Forelimb muscle (tissue), 1 donor: ENCODE measurements at places on chromosomes 5 and 9.

GRCh38 chr5:111584651-111585050 lies 72.3 kb upstream of the STARD4 start:
- no peak for DNase-seq

GRCh38 chr9:130518943-130519799 lies 60.2 kb upstream of the FUBP3 start:
- DNase-seq = no peak

DNA sequence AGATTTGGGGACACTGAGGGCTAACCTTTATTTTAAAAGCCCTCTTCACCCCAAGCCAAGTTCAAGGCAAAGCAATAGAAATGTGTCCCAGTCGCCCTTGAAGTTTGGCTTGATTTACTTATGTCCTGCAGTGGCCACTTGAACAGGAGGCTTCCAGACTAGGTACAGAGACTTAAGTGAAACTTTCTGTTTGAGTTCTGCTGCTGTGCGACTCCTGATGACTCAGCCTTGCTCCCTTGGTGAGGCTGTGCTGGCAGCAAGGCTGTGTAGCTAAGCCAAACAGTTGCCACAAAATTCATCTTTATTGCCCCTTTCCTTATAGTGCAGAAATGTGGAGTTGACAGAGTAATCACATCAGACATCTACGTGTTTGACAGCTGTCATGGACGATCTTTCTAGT lies 68.8 kb upstream of the NTRK2 start:
- DNase-seq = no peak

- DNase-seq = no peak
Measured at GRCh38 chr9:102506406-102506805, 488.7 kb upstream of the CYLC2 start.

GRCh38 chr9:83986765-83987401 lies 6.3 kb downstream of the RMI1 start:
- DNase-seq = no peak

DNA sequence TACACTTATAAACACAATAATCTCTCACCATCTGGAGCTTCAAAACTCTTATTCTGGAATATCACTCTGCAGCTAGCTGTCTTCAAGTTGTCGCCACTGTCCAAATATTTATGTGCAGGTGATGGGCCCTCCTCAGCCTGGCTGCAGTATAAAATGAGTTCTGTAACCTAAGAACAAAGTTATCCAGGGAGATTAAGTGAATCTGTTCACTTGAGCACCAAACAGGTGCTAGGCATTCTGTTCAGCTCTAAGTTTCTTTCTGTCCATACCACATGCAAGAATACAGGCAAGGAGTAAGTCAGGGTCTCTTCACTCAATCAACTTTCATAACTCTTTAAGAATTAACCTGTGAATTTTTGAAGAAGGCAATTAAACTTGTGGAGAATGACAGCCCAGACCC lies 344.1 kb downstream of the PLK2 start:
- DNase-seq = no peak

DNA sequence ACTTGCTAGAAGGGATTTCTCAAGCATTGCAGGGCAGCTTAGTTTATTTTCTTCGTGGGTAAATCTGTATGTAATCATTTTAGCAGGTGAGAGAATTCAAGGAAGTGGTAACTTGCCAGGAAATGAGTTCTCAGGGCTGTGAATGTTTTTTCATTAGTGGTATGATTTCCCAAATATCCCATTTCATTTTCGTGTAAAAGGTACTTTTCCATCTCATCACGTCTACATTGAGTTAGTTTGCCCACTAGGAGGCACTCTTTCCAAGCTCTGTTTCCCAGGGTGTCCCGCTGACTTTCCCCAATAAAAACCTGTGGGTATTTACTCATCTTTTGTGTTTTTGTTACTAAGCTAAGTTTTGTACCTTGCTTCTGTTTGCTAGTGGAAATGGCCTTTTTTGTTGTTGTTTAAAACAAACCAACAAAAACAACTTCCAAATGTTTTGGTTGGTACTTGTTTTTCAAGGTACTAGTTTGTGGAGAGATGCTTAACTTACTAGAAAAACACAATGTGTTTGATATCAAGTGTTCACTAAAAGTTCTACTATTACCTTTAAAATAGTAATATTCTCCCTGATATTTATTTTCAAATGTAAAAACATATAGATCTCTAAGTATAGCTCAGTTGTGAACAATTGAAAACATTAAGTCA lies 373.6 kb downstream of the ADGRV1 start:
- DNase-seq = peak; percentile 58

GRCh38 chr5:116032094-116032517 lies at the start of gene ARL14EPL:
Gene ARL14EPL, plus strand, starts transcription at chr5:116032472. Its CDS starts 18,994 bp downstream, at chr5:116051466.
- peak; percentile 48 for DNase-seq

- no peak for DNase-seq
Measured at GRCh38 chr9:31674264-31674663, 710.2 kb upstream of the ACO1 start.

- DNase-seq = peak; percentile 76
Measured at GRCh38 chr9:98255578-98256296, at the start of gene TBC1D2. Gene TBC1D2, minus strand, starts transcription at chr9:98255649. Its CDS starts 108 bp downstream, at chr9:98255541.
